ENCODE measurements at places on chromosomes 13 and 19. TPM values are rescaled to one million over a fixed set of nuclear protein-coding genes. Genes with fewer than 3 reads are reported as not detected.
A peak's percentile ranks its signal among the peaks of the same experiment; 100 is the strongest.

DNA sequence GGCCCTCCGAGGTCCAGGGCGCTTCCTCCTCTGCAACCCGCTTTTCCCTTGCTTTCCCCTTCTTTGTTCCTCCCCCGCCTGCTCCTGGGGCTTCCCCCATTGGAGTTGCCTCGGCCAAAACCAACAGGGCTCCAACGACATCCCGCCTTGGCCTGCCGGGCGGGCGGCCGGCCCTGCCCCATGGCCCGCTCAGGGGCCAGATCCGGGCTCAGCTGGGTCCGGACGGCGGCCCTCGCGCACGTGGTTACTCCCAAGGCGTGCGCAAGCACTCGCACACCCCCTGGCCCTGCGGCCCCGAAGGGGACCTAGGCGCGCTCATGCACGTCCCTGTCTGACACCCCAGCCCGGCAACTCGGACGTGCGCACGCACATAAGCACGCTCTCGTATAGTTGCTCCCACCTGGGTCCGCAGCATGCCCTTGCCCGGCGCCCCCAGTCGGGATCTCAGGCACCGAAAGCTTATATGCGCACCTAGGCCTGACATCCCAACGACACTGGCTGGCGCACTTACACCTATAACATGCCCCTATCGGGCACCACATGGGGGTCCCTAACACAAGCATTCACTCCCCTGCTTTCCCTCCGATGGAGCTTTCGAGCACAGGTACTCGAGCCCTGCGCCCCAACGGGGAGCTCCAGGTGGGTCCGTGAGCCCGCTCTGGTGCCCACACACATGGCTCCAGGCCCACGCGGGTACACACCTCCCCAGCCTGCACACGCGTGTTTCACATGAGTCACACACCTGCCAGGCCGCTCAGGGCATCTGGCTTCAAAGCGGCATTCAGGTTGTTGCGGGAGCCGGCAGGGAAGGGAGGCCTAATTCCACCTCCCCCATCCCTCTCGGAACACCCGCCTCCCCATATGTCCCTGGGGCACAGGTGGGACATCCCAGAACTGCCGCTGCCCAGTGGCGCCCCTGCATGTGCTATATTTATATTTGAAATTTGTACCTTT lies 15.0 kb downstream of the NFIX start:
- DNase-seq = no peak

DNA sequence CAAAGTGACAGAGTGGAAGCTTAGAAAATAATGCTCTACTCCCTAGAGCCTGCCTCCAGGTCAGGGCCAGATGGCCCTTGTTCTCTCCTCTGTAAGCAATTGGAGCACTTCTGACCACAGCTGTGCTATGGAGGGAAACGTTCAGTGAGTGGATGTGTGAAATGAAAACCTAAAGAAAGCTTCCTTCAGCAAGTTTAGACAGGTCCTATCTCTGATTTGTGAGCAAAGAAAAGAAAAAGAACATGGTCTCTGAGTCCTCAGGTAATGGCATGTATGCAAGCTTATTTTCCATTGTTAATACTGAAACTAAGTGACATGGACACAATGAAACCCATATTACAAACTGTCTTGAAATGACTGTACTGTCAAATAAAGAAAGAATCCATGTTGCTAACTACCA lies 1486.8 kb downstream of the EFNB2 start:
- DNase-seq = no peak

DNA sequence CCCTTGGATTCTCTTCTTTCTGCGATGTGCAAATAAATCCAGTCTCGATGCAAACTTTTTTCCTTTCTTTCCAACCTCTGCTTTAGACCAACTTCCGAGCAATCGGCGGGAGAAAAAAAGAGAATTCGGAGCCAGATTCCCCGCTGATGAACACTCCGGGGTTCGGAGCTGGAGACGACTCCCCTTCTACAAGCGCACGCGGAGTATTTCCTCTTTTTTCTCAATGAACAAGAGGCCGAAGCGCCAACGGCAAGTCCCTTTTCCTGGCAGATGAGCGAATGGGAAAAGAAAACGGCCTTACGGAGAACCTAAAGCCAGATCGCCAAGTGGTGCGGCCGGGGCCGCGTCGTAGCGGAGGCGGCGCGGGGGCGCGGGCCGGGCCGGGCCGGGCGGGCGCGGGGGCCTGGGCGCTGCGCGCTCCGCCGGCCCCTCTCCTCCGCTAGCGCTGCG lies 250 bp downstream of the SPRY2 start:
- DNase-seq = peak; percentile 25

The ZNF439 gene
- 5.1 TPM for total RNA-seq

DNA sequence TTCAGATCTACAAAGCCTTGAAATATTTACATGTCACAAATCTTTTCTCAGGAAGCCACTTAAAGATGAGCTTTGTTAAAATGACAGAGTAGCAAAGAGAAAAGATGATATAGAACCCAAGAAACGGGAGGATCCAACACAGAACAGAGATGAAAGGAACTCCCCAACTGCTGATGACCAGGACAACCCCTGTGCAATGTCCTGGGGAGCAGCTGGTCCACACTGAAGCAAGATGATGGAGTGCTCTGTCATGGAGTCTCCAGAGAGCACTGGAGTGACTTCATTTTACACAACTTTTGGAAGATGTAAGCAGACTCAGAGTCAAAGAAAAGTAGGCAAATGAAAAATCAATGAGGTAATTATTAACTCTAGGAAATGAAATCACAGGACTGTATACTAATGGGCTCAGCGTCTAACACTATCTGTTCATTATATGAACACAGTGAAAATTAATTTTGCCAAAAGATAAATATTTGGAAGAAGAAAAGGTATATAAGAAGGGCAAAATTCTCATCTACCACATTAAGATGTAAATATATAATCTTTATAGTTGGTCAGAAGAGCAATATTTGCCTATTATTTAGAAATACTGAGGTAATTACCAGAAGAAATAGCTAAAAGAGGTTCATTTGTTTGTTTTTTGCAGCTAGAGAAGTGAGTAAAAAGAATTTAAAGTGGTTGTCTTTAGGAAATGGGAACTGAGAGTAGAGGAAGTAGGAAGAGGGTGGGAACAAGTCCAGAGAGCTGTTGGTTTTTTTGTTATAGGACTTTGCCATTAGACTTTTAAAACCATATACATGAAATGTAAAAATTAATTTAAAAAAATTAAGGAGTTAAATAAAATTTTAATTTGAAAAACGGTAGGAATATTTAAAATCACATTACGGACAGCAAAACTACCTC lies 30.5 kb downstream of the MTRF1 start:
- no peak for DNase-seq

GRCh38 chr13:45522571-45522970 lies 57.8 kb downstream of the COG3 start:
- no peak for DNase-seq

GRCh38 chr13:22108283-22108942 lies 437.5 kb downstream of the FGF9 start:
- DNase-seq = no peak

- no peak for DNase-seq
Measured at GRCh38 chr19:11586331-11586730, 8.9 kb upstream of the ACP5 start.

DNA sequence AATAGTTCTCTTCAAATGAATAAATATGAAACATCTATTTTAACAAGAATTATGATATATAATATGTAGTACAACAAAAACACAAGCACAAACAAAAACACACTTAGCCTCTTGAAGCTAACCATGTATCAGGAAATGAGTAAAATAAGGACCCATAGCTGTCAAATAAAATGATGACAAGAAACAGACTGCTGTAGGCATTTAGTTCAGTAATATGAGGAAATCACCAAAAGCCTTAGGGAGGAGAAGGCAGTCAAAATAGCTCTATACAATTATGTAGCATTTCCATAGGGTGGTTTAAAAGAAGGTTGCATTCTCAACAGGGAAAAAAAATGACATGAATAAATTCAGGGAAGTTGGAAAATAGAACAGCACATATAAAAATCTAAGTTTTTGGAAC lies 163.4 kb downstream of the PCDH20 start:
- no peak for DNase-seq

DNA sequence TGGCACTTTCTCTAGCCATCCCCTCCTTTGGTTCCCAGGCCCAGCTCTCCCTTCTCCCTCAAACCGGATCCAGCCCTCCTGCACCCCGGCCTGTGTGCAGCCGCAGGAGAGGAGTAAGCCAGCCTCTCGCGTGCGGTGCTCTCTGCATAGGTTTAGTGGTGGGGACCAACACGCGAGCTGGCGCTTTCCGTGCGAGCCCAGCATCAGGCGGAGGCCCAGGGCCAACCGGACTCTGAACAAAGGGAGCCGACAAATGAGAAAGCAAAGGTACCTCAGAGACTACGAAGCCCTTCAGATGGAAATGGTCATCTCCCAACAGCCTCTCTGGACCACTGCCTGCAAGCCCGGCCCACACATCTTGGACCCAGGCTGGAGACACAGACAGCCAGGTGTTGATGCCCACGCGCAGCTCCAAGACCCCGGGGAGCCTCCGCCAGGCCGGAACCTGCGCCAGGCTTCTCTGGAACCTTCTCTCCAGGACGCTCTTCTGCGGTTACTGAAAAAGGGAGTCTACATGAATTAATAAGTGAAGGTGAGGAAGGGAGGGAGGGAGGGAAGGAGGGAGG lies 16.5 kb upstream of the LATS2 start:
- DNase-seq = no peak

The ZNF844 gene
- total RNA-seq = 28.5 TPM

The ADAMTSL5 gene
- 2.1 TPM for total RNA-seq

GRCh38 chr13:96900986-96901385 lies 93.3 kb downstream of the OXGR1 start:
- DNase-seq = no peak

The FPR3 gene
- total RNA-seq = 12.0 TPM

The ILF3 gene
- total RNA-seq = 166 TPM

DNA sequence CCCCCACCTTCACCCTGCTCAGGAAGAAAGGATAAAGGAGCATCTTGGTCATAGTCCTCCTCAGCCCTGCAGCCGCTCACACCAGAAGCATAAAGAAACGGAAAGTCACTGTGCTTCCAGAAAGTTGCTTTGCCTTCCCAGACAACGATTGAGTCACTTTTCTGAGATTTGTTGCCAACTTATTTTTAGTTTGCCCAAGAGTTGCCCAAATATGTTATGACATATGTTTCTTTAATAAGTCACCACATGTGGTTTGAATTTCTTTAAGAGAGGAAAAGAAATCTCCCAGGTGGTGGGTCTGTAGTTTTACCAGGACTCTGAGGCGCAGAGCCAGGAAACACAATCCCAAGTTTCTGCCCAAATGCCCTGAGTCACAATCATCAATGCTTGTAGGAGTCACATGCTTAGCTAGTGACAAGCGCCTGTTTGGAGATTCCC lies 63.4 kb upstream of the LRCH1 start:
- DNase-seq = no peak

The ZNF90 gene
- total RNA-seq = 0.96 TPM

GRCh38 chr13:38530492-38530891 lies 156.4 kb upstream of the FREM2 start:
- no peak for DNase-seq

GRCh38 chr13:68597641-68598040 lies 1367.5 kb upstream of the PCDH9 start:
- DNase-seq = no peak

The GJB2 gene
- 0.88 TPM for total RNA-seq

The DHRS12 gene
- total RNA-seq = 35.7 TPM

DNA sequence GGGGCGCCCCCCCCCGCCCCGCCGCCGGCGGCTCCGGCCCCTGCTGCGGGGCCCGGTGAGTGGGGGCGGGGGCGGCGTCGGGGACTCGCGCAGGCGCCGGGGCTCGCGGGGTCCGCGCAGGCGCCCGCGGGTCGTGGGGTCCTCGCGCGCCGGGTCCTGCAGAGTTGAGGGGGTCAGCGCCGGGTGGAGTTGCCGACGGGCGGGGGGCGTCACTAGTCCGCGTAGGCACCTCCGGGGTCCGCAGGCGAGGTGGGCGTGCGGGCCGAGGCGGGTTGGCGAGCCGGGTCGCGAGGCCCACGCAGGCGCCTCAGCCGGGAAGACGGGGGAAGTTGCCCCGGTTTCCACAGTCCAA lies 365 bp downstream of the PPP6R1 start:
- DNase-seq = no peak

The GSX1 gene
- not detected for total RNA-seq

DNA sequence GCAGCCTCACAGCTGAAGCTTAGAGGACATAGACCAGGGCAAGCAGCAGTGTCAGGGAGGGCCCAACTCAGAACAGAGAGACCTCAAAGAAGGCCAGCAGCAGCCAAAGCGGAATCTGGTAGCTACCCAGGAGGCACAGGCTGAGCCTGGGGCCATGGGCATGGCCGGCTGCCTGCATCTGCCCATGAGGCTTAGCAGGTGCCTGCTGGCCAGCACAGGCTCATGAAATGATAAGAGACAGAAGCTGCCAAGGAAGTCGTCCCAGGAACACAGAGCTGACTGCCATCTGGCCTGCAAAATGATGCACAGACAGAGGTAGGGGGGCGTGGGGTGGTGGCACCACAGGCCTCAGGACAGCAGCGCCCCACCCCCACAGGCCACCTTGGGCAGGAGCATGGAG lies 29.2 kb downstream of the TUBA3C start:
- DNase-seq = no peak

- DNase-seq = no peak
Measured at GRCh38 chr13:86098511-86098910, 299.3 kb upstream of the SLITRK6 start.

The KLC3 gene
- total RNA-seq = 5.6 TPM

- no peak for DNase-seq
Measured at GRCh38 chr13:106029676-106030290, 505.7 kb downstream of the EFNB2 start.

- peak; percentile 79 for DNase-seq
Measured at GRCh38 chr19:14556662-14557188, 15.1 kb downstream of the NDUFB7 start.

GRCh38 chr19:38452430-38453366 lies 19.2 kb downstream of the RYR1 start:
- DNase-seq = no peak

- DNase-seq = no peak
Measured at GRCh38 chr13:27442071-27442647, 8.2 kb downstream of the MTIF3 start.

The LAIR1 gene
- total RNA-seq = 11.8 TPM

The ZNF112 gene
- total RNA-seq = 3.8 TPM

The ELAVL1 gene
- total RNA-seq = 28.6 TPM

DNA sequence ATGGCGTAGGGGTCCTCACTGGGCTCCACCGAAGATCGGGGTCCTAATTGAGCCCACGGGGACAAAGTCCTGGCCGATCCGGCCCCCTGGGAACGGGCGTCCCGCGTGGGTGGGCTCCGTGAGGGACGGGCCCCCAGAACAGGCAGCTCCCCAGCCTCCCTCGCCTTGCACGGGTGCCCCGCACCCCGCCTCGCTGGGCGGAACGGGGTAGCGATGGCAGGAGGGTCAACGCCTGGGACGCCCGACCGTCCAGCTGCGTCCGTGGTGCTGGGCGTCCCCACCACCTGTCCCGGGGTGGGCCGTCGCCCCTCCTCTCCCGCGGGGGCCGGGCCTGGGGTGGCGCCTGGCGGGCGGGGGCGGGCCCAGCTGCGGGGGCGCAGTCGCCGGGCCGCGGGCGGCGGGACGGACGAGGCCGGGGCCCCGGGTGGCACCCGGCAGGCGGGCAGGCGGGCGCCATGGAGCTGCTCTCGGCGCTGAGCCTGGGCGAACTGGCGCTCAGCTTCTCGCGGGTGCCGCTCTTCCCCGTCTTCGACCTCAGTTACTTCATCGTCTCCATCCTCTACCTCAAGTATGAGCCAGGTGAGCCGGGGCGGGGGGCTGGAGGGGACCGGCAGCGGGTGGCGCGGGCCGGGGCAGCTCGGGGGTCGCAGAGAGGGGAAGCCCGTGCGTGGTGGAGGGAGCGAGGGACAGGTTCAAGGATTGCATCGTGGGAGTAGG lies at the start of gene TMEM38A:
Gene TMEM38A, plus strand, starts transcription at position 377 of the 717 bp plus-strand sequence. Its CDS starts 79 bp downstream, at position 456.
- DNase-seq = peak; percentile 30
